ENCODE measurements at places on chromosomes 3 and 15. TPM values are rescaled to one million over a fixed set of nuclear protein-coding genes. Genes with fewer than 3 reads are reported as not detected.

- no peaks in the 10 kb centered on the region for H3K36me3 ChIP-seq
- H3K4me1 ChIP-seq = no peaks in the 10 kb centered on the region
- no peak overlapping the region for H3K27ac ChIP-seq
- no peaks in the 10 kb centered on the region for H3K27me3 ChIP-seq
- no peak overlapping the region for H3K4me3 ChIP-seq
These were observed 576.9 kb downstream of the TUSC7 start for GRCh38 chr3:117286488-117286887.

DNA sequence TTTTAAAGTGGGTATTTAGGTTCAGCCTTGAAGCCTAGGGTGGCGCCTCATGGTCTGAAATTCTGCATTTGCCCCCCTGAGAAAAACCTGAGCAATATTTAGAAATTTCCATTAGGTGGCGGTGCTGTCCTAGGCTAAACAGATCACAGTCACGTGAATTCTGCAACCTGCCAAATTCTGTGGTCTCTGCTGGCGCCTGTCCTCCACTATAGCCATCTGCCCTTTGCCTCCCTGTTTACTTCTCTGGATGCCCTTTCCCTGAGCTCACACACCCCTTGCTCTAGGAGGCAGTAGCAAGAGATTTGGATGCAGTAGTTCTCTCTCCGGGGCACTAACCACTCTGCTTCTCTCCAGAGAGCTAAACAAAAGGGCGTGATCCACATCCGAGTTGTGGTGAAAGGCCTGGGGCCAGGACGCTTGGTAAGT, 9.1 kb downstream of the MRPS11 start:
- peaks cover 11% of the 10 kb centered on the region for H3K4me1 ChIP-seq
- DNase-seq = no peak
- H3K27ac ChIP-seq = no peak overlapping the region
- peaks cover 29% of the 10 kb centered on the region for H3K36me3 ChIP-seq
- no peaks in the 10 kb centered on the region for H3K27me3 ChIP-seq

DNA sequence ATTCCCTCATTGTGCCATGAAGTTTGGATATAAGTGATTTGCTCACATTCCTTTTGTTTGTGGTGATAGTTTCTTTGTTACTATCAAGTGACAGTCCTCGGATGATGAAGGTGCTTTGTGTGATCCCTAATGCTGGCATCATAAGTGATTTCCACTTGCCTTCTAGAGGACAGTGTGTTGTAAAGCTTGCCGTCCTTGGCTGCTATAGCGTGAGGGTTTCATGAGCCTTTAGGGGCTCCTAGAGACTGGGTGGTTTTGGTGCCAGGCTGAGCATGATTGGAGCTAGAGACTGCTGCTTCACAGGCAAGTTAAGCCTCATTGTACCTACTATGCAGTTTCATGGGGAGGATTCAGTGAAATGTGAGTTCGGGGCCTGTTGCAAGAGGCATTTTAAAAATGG, 12.4 kb downstream of the SNRK start:
- peaks cover 82% of the 10 kb centered on the region for H3K4me1 ChIP-seq
- peaks cover 29% of the 10 kb centered on the region for H3K36me3 ChIP-seq
- H3K4me3 ChIP-seq = peak overlapping the region; percentile 73
- H3K27ac ChIP-seq = peak overlapping the region; percentile 75
- no peaks in the 10 kb centered on the region for H3K27me3 ChIP-seq

The CELSR3 gene
- total RNA-seq = 11.6 TPM

DNA sequence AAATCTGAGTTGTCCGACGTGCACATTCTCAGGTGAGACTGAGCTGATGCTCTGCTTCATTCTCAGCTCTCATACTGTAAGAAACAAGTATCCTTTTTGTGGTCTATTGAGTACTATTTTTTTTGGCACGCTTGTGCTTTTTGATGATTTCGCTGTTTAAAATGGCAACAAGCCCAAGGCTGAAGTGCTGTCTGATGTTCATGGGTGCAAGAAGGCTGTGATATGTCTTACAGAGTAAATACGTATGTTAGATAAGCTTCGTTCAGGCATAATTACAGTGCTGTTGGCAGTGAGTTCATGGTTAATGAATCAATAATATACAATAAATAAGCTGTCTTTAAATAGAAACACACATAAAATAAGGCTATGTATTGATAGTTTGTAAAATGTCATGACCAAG, 27.2 kb downstream of the AQR start:
- H3K4me3 ChIP-seq = no peak overlapping the region
- no peak for DNase-seq
- peaks cover 27% of the 10 kb centered on the region for H3K36me3 ChIP-seq
- no peak overlapping the region for H3K27ac ChIP-seq
- H3K4me1 ChIP-seq = no peaks in the 10 kb centered on the region
- no peaks in the 10 kb centered on the region for H3K27me3 ChIP-seq

DNA sequence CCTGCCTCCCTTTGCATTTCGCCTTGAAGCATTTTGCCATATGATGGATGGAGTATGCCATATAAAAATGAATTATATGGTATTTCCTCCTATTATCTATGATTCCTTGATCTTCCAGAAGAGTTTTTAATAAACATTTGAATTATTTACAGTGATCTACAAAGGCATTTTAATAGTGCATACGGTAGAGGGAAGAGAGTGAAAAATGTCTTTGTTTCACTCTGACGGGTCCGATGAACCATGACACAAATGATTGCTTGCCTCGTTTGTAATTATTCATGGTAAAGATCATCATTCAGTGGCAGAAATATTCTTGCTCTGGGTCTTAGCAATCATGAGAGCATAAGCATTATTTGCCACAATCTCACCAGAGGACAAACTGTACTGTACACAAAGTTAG, 1010.9 kb downstream of the NTRK3 start:
- H3K27me3 ChIP-seq = no peaks in the 10 kb centered on the region
- H3K4me1 ChIP-seq = no peaks in the 10 kb centered on the region
- H3K4me3 ChIP-seq = no peak overlapping the region
- no peaks in the 10 kb centered on the region for H3K36me3 ChIP-seq
- no peak for DNase-seq

DNA sequence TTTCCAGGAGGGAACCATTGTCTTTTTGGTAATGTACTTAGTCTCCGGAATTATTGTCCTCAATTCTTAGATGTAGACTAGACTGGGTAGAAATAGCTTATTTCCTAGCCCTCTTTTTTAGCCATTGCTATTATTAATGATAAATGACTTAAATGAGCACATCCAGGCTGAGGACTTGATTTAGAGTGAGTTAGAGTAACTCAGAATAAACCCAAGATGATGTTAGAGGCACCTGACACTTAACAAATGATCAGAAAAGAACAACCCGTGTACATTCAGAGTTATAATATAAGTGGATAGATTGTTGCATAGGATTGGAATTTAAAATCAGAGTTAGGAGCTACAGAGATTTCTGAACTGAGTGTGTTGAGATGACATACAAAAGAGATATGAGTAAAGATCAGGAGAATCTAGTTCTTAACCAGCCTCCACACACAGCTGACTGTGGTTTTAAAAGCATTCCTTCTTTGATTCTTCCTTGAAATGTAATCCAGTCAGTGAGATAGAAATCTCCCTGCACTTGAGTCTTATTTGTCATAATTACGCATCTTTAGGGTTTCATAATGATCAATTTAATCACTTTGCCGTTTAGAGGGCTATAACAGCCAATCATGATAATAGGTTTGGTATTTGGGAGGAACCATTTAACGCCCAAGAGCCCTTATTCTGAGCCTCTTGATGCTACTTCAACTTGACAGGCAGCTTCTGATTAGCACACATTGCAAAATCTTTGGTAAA, 366.5 kb downstream of the GAP43 start:
- H3K4me1 ChIP-seq = no peaks in the 10 kb centered on the region
- H3K27me3 ChIP-seq = no peaks in the 10 kb centered on the region
- no peak for DNase-seq

The LINGO1 gene
- total RNA-seq = not detected

GRCh38 chr3:18396428-18396827, 28.7 kb downstream of the SATB1 start:
- no peak overlapping the region for H3K27ac ChIP-seq
- no peak overlapping the region for H3K4me3 ChIP-seq
- H3K4me1 ChIP-seq = peaks cover 93% of the 10 kb centered on the region
- no peak for DNase-seq
- peaks cover 85% of the 10 kb centered on the region for H3K36me3 ChIP-seq

The LMAN1L gene
- 0.93 TPM for total RNA-seq

The ITIH1 gene
- not detected for total RNA-seq

Data from activated T-helper 1 cell treated with anti-CD3 and anti-CD28 coated beads, Interleukin-12 subunit alpha, Interleukin-12 subunit beta, Interleukin-2, Interleukin-4 antibody, amounts not matched to agents 30 ng/mL and 10 ng/mL and 1 ng/mL, durations not matched to agents 14 hours and 24 hours and 36 hours (primary cell).